ENCODE measurements at places on chromosomes 2 and 18. TPM values are rescaled to one million over a fixed set of nuclear protein-coding genes. Genes with fewer than 3 reads are reported as not detected.

DNA sequence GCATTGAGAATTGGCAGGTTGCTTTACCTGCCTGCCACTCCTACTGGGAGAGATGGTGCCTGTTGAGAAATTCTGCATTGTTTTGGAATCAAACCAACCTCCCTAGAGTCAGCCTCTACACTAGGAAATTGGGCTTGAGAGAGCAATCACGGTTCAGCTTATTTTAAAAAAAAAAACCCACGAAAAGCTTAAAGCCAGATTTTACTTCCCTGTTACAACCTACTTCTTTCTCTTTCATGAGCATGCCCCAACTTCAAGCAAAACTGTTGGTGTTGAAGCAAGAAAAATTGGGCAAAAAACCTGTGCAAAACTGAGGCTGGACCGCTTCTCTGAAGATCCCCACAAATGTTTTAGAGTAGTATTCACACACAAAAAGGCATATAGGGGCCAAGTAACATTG, 134.6 kb upstream of the ZEB2 start:
- no peak for ATAC-seq

- no peak for ATAC-seq
Measured at GRCh38 chr2:18290386-18290785, 270.1 kb downstream of the RDH14 start.

GRCh38 chr2:239824046-239824694, 201.0 kb downstream of the NDUFA10 start:
- ATAC-seq: peak; percentile 90

DNA sequence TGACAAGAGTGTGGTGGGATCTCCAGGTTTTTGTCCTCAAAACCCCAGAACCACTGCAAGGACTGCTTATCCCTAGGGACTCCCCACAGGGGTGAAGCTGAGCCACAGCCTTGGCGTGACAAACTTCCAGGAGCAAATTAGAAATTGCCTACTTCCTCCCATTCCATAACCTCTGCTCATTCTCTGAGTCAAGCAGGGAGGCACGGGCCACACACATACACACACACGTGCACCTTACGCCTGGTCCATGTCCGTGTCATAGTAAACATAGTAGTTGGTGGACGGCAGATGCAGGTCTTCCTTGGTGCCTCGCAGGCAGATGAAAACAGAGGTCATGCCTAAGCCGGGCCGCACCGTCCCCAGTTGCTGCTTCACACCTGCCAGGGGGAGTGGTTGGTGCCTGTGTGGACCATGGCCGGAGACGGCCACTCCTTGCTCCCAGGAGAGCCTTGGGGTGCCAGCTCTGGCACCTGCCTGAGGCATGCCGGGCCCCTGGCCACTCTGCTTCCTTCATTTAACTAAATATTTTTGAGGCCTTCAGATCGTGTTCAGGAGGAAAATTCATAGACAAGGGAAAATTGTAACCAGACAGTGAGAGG, 9.9 kb downstream of the RETSAT start:
- ATAC-seq: no peak

- no peak for ATAC-seq
Measured at GRCh38 chr2:132627536-132627935, 42.5 kb downstream of the LYPD1 start.

The CRYGC gene
- not detected for total RNA-seq
